Muscle of leg (tissue), 16 donors: ENCODE measurements at places on chromosomes 13 and 19.

DNA sequence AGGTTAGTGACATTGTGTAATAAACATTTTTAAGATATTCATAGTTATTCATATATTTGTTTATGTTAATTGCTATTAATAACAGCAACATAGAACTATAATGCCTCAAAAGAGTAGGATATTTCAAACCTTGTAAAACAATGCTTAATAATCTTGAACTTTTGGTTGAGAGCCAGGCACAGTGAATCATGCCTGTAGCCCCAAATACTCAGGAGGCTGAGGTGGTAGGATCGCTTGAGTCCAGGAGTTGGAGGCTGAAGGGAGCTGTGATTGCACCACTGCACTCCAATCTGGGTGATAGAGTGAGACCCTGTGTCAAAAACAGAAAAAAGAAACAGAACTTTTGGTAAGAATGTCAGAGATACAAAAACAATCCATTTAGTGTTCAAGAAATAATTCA lies 213.9 kb upstream of the SLITRK1 start:
- DNase-seq = no peak

DNA sequence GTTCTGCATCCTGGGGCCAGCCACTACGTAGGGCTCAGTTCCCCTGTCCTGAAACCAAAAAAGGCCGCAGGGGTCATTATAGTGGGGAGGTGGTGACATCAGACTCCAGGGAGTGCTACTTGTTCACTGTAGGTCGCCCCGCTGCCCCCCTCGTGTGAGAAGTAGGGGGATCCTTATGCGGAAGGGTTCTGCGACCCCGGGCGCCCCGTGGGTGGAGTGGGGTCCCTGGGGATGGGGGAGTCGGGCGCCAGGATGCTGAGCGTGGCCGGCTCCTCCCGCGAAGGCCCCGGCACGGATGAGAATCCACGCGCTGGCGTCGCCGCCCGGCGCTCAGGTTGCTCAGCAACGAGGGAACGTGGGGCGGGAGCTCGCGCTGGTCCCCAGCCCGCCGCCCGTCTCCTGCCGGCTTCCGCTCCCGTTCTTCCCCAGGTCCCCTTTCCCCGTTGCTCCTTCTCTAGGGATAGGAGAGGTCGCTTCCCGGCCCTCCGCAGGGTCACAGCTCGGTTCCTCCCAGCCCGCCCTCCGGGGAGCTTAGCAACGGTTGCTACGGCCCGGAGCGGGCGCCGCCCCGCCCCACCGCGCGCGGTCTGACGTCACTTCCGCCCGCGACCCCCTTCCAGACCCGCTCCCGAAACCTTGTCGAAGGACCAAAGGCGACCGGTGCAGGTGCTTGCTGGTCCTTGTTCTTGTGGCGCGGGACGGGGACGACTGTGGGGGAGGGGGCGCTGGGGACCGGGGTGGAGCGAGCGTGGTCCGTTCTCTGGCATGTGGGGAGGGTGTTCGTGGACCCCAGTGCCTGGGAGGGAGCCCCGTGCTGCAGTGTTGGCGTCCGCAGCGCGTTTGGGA lies at the start of gene NAT14:
Gene NAT14 (plus strand): TSS at position 596 of the 846 bp plus-strand sequence. CDS start 521 bp downstream, outside the sequence.
- DNase-seq = peak; percentile 82

GRCh38 chr13:110218581-110219201 lies 88.3 kb downstream of the COL4A1 start:
- peak; percentile 73 for DNase-seq

DNA sequence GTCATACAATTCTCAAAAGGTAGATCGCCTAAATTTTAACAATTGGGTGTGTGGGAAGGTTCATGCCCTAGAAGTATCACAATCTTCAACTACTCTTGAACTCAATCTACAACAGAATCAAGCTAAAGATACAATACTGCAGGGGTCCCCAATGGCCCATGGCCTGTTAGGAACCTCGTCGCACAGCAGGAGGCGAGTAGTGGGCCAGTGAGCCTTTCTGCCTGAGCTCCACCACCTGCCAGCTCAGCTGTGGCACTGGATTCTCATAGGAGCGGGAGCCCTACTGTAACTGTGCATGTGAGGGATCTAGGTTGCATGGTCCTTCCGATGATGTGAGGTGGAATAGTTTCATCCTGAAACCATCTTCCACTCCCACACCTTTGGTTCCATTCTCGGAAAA lies 230.6 kb downstream of the KLF12 start:
- DNase-seq = no peak

- no peak for DNase-seq
These were observed 501.3 kb upstream of the ARGLU1 start for GRCh38 chr13:107069108-107069776.

GRCh38 chr13:106213028-106213757 lies 322.3 kb downstream of the EFNB2 start:
- DNase-seq = peak; percentile 32

DNA sequence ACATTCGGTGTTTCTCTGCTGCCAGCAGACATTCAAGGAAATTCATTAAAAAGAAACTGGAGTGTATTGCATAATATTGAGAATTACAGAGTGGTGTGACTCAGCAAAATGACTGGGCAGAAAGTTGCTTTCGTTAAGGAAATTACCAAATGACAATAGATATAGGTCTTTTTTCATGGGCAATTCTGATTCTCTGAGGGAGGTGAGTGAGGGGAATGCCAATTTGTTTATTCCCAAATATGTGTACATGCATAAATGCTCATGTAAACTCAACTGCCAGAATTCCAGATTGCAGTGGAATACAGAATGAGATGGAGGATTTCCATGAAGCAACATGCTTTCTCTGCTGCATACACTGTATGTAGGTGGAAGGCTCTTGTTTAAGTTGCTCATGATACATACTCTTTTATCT lies 1730.1 kb downstream of the SLITRK5 start:
- DNase-seq = peak; percentile 49

DNA sequence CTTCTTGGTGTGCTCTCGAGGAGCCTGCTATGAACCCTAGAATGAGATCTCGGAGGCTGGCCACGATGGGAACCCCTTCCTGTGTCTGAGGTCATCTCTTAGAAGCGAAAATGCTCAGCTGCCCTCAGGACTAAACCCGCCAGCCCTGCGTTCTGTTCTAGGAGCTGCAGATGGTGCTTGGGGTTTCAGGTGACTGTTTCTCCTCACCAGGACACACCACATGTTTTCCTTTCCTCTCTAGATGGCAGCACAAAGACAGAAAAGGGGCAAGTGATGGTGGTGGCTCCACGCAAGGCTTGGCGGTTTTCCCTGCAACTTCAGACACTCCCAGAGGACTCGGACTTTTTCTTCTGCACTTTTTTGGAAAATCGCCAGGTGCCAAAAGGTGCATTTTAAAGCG lies 60.1 kb downstream of the RNASEH2B start:
- DNase-seq = peak; percentile 43

DNA sequence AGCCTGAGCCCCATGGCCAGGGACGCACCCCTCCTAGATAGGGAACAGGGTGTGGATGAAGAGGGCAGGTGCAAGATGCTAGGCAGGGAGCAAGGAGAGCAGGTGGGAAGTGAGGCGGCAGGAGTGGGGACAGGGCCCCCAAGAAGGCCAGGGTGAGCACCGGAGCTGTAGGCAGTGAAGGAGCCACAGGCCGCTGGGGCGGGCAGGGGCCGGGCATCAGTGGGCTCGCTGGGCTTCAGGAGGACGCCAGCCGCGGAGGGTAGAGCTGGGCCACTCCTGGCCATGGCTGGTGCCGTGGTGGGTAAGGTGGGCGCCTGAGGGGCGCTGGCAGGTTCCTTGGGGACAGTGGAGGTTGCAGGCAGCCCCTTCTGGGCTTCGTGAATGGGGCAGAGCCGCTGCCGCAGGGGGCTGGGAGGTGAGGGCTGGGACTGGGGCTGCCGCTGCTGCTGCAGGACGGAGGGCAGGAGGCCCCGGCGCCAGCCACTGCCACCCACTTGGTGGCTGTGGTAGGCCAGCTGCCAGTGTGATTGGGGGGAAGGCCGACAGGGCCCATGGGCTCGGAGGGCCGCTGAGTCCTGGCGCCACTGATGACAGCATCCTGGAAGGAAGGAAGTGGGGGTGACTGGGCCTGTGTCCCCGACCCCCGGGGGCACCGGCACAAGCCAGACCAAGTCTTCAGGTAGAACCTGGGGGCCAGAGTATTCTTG lies 2.1 kb downstream of the NKPD1 start:
- DNase-seq = no peak

GRCh38 chr13:69903081-69903480 lies 204.5 kb upstream of the ATXN8OS start:
- DNase-seq = peak; percentile 1

DNA sequence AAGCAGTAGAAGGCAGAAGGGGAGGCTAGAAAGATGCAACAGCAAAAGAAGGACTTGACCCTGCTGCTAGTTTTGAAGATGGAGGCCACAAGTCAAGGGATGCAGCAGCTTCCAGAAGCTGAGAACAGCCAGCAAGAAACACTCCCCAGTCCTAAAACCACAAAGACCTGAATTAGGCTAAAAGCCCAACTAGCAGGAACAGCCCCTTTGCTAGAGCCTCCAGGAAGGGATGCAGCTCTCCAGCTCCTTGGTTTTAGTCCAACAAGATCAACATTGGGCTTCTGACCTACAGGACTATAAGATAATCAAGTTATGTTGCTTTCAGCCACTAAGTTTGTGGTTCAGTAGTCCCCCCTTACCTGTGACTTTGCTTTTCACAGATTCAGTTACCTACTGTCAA lies 10.5 kb upstream of the LATS2 start:
- peak; percentile 52 for DNase-seq

DNA sequence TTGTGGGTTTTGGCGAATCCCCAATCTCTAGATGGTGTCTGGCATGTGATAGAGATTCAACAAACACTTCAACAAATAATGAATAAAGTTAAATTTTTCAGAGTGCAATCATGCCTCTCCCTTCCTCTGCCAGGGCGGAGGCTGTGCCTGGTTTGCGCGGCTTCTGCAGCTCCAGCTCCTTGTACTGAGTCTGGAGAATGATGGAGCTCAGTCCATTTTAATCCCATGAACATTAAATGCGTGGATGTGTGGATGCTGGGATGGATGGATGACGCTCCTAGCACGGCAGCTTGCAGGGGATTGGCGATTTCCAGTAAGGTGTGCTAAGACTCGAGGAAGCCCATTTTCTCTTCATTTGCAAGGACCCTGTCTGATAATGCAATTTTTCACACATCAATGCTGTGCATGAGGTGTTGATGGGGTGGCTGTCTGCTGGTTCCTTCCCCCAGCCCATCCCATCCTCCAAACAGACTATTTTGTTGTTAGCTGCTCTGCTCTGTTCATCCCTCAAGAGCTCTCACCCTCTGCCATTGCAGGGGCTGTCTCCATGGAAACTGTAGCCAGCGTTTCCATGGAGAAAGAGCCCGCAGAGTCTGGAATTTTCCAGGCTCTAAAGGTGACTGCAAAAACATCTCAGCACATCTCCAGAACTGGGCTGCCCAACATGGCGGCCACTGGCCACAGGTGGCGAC lies 92.6 kb upstream of the PEG3 start:
- no peak for DNase-seq

- no peak for DNase-seq
These were observed 130.8 kb downstream of the KL start for GRCh38 chr13:33146843-33147611.

- DNase-seq = no peak
These were observed 39.2 kb downstream of the GATAD2A start for GRCh38 chr19:19444681-19445155.

DNA sequence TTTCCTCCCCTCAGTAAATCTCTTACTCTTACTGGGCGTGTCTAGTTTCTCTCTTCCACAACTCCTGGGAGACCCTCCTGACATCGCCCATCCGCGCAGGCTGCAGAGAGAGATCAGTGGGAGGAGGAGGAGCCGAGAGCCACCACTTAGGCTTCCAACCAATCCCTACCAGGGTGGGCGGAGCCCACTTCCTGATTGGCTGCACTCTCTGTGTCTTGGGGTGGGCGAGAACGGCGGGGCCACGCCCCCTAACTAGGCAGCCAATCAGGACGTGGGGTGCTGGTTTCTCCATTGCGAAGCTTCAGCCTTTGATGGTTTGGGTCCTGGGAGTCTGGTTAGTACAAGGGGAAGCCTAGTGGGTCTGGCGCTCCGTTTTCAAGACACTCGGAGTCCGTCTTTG lies at the start of gene PMIS2:
Gene PMIS2 (plus strand): TSS at position 326 of the 400 bp plus-strand sequence. CDS start 87 bp downstream, outside the sequence.
- no peak for DNase-seq

DNA sequence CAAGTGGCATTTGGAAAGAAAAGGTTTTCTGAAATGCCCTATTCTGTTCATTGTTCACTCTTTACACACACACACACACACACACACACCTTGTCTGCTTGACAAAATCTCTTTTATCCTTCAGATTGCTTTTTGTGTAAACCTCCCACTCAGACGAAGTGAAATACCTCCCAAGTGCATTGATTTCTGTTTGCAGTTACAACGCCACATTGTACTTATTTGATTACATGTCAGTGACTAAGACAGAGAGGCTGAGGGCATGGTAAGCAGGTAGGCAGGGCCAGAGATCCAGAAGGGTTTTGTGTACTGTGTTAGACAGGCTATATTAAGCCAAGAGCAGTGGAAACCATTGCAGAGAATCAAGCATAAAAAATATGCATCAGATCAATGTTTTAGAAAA lies 561.8 kb downstream of the GPC6 start:
- no peak for DNase-seq

GRCh38 chr13:20924758-20925394 lies 22.3 kb upstream of the XPO4 start:
- DNase-seq = peak; percentile 93

DNA sequence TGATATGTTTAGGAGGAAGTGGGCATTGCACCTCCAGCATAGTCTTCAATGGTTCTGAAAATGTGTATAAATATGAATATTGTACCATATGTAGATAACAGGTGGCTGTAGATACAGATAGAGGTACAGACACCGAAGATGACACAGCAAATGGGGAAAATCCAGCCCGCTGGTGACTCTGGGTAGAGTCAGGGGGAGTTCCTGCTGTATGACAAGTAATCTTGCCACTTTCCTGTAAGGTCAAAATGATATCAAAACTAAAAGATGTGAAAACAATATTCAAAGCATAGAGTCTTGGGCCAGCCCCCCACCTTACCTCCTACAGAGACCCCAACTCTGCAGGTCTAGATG lies 17.8 kb downstream of the C2CD4C start:
- DNase-seq = no peak

DNA sequence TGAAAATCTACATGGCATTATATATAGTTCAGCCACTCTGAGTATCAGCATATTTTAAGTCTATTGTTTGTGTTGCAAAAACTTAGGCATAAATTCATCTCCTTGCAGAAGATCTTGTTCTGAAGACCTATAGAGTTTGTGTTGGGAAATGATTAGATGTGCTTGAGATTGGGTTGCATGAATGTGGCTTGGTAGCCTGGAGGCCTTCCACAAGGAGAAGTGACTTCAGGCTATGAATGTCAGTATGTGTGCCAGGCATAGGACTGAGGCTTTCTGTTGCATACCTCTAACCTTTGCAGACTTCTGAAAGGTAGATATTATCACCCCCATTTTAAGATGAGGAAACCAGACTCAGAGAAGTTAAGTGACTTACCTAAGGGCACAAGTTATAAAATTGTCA lies 188.6 kb downstream of the OLFM4 start:
- no peak for DNase-seq

DNA sequence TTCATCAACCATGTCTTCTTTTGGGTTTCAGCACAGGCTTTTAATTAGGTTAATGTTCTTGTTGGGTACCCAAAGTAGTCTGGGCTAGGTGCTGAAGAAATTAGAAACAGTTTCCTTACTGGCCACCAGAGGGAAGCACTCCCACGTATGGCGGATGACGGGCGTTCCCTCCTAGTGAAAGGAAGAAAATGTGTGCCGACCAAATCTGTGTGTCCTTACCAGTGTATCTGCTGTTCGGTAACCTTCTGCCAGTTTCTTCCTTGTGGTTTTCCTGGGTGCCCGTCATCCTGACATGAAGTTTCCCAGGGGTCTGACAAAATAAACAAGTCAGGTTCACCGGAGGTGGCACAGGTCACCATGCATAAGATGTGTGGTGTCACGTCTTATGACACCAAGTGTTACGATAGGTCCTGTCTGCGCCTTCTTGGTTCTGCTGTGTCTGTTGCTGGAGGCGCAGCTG lies 6.0 kb upstream of the WDR88 start:
- DNase-seq = peak; percentile 66

GRCh38 chr13:52010890-52011631 lies at the start of gene ATP7B:
ATP7B (minus strand) TSS chr13:52011450; CDS start chr13:52011337, 113 bp downstream.
- no peak for DNase-seq
